ENCODE measurements at places on chromosomes 12 and 14.

GRCh38 chr12:54749191-54749818 is 101.1 kb upstream of the DCD start:
- DNase-seq = no peak

DNA sequence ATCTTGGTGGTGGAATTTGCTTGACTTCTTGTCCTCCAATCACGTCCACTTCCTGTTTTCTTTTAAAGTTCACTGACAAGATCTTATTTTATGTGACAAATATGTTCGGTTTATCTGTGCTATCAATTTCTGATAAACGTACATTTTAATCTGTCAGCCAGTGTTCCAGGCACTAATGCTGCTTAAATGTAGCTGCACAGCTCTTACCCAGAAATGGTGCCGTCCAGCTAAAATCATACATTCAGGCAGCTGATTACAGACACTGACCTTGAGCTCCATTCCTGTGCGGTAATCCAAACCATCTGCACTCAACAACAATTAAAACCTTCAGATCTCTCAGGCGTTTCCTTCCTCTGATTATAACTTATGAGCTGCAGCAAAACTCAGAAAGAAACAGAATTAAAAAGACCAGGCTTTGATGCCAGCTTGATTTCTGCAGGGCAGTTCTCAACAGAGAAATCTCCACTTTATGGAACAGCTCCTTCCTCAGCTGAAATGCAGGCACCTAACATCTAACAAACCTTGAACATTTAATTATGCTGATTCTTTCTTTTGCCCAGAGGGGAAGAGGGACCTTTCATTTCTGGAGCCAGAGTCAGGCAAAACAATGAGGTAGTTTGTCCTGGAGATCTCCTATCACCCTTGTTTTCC is 26.4 kb upstream of the RASSF3 start:
- no peak for DNase-seq

DNA sequence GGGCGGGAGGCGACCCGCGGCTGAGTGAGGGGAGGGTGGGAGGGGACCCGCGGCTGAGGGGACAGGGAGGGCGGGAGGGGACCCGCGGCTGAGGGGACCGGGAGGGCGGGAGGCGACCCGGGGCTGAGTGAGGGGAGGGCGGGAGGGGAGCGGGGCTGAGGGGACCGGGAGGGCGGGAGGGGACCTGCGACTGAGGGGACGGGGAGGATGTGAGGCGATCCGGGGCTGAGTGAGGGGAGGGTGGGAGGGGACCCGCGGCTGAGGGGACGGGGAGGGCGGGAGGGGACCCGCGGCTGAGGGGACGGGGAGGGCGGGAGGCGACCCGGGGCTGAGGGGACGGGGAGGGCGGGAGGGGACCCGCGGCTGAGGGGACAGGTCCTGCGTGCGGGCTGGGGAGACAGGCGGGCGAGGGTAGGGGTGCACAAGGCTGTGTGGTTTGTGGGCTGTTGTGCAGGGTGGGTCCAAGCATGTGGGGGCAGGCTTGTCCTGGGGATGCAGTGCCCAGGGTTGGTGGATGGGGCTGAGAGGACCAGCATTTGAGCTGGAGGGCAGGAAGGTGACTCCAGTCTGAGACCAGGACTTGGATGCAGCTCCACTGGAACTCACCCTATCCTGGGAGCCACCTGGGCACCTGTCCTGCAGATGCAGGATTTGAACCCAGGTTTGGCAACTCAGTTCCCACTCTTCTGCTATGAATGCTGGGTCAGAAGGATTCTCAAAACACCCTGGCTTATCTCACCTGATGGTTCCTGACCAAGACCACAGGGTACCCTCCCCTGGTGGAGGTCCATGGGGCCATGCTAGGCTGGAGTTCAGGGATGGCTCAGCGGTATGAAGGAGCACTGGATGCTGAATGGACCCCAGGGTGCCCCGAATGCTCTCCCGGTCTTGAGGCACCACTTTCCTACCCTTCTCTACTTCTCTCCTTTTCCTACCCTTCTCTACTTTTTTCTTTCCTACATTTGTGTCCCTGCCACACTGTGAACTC is 9.4 kb downstream of the PLD4 start:
- no peak for DNase-seq

- DNase-seq = no peak
These were observed 403.3 kb downstream of the ETNK1 start for GRCh38 chr12:23028158-23028802.

GRCh38 chr14:104927432-104927816 is 2.7 kb downstream of the PLD4 start:
- no peak for DNase-seq

DNA sequence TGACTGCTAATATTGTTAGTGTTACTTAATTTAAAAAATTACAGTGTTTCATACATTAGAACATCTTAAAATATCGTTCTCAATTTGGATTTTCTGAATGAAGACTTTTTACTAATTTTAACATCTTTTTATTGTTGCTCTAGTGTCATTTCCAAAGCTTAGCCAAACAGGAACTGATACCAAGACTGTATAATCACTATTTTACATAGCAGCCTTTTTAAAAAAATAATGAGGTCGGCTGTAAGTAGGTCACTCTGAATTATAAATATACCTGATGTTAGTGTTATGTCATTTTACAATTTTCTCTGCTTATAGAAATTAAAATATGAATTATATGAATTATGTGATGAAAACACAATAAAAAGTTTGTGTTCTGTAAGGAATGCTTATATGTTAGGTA is 321.5 kb downstream of the TMEM117 start:
- DNase-seq = no peak

- DNase-seq = no peak
These were observed 22.9 kb upstream of the AKAP5 start for GRCh38 chr14:64442300-64442988.

DNA sequence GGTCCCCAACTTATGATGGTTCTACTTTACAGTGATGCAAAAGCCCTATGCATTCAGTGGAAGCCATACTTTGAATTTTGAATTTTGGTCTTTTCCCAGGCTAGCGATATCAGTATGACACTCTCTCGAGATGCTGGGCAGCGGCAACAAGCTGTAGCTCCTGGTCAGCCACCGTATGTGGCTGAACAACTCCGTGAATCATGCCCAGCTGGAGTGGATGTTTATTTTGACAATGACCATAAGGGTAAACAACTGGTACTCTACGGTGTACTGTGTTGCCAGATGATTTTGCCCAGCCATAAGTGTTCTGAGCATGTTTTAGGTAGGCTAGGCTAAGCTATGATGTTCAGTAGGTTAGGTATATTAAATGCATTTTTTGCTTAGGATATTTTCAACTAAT is 8.2 kb upstream of the ZNF410 start:
- DNase-seq = no peak

GRCh38 chr12:56366948-56367347 is 4.3 kb upstream of the APOF start:
- no peak for DNase-seq

- no peak for DNase-seq
These were observed 34.0 kb downstream of the KITLG start for GRCh38 chr12:88546226-88546625.

- no peak for DNase-seq
These were observed 16.8 kb downstream of the TMEM106C start for GRCh38 chr12:47980197-47980596.

- no peak for DNase-seq
These were observed 55.5 kb downstream of the ESR2 start for GRCh38 chr14:64238631-64239030.

- DNase-seq = no peak
These were observed 360.5 kb downstream of the FUT8 start for GRCh38 chr14:65772921-65773574.

DNA sequence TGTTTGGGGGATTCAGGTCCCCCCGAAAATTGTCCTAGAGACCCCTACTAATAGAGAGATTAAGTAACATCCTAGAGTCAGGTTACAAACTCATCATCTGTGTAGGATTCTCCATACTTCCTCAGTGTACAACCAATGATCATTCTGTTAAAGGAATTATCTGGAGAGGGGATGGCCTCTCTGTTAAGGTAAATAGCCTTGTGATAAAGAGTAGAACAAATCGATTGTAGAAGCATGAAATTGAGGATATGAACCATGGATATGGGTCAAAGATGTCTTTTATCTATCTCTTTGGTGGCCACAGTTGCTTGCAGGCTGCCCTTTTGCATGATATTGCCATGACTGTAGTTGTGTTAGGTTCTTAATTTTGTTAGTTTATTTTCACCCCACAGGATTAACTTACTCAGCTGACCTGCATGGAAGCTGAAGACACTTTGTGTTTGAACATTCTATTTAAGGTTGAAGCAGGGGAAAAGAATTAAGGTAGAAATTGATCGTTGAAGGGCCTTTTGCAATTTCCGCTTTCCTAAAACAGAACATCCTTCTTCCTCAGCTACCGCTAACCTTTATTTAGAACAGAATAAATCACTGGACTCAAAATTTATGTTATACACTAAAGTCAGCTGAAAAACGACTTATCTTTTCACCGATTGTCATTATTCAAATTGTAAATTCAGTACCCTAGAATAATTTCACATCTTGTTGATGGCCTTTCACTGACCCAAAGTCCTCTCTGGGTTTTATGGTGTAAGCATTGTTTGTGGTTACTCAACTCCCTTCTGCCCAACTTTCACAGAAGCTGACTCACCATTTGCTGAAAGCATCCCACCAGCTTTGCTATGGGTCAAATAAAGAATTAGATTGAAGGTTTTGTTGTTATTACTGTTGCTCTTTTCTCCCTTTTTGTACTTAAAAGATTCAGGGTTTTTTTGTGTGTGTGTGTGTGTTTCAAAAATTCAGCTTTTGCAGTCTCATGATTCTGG is 52.3 kb downstream of the IRAK3 start:
- DNase-seq = no peak

GRCh38 chr14:97442363-97442762 is 645.2 kb downstream of the VRK1 start:
- no peak for DNase-seq

DNA sequence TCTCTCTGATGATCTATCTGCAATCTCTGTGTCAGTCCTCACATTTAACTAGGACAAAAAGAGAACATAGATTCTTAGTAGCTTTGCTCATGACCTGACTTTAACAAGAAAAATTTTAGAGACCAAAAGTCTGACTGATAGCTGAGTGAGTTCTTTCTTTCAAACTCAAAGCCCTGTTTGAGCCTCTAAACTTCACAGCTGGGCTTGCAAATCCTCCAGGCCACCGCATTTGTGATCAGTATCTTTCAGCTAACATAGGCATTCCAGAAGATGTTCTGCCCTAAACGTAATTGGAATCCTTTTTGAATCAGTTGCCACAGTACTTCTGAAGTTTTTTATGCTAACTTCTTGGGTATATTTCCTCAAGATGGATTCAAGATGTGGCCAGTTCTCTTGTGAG is 459.0 kb downstream of the DPF3 start:
- no peak for DNase-seq

DNA sequence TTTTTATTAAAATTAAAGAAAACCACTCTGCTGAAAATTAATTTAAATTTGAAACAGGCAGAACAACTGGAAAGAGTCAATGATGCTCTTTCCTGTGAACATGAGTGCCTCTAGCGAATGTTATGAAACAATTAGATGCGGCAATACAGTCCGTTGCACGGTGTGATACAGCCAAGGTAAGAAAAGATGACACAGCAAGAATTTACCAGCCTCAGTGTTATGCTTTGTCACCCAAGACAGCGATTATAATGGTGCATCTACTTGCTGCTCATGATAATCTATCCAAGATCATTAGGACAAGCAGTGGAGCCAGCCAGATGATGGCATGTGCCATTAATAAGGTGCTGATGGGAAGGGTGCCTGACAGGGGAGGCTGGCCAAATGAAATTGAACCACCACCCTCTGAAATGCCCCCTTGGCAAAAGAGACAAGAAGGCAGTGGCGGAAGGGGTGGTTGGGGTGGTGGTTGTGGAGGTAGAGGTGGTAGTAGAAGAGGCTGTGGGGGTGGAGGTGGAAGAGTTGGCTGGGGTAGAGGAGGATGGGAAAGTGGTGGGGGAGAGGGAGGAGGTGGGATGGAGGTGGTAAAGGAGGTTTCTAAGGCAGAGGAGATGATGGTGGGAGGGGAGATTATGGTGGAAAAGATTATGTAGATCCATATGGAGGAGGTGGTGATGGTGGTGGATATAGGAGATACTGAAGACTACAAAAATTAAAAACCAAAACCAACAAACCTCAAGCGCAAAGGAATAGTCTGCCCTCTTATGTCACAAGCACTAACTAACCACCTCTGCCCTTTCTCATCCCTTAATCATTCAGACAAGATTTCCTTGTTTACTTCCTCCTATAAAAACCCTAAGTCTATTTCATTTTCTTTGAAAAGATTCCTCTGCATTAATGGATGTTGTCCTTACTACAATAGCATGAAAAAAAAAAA is 4.0 kb upstream of the RESF1 start:
- no peak for DNase-seq

- DNase-seq = no peak
These were observed 37.8 kb downstream of the SLC24A4 start for GRCh38 chr14:92360651-92361370.

- no peak for DNase-seq
These were observed 292.3 kb downstream of the RAD51B start for GRCh38 chr14:68111853-68112270.

GRCh38 chr14:90658541-90658967 is 157.7 kb downstream of the TTC7B start:
- DNase-seq = no peak

DNA sequence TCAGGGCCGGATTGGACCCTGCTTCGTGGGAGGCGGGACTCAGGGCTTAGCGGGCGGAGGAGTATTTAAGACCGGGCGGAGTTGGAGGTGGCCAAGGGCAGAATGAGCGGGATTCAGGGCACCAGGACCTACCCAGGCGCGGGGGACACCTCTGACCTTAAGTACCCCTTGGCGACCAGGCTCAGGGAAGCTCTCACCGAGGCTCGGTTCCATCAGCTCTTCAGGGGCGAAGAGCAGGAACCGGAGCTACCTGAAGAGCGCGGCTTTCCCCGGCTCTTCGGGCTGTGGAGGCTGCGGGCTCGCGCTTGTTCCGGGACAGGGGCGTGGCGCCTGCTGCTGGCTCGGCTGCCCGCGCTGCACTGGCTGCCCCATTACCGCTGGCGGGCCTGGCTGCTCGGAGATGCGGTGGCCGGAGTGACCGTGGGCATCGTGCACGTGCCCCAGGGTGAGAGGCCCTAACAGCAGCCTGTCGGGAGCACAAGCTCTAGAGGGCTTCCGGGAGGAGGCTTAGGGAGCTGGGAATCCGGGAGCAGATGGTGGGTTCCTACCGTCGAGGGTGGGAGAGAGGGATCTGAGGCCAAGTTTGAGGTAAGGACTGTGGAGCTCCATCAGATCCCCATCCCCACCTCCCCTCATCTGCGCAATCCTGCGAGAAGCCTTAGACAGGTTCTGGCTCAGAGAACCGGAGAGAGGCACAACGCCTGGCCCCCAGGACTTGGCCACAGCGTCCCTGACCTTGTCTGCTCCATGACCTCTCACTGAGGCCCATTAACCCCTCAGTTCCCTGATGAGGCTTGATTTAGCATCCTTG is 8.4 kb downstream of the ARHGEF25 start:
- DNase-seq = no peak

DNA sequence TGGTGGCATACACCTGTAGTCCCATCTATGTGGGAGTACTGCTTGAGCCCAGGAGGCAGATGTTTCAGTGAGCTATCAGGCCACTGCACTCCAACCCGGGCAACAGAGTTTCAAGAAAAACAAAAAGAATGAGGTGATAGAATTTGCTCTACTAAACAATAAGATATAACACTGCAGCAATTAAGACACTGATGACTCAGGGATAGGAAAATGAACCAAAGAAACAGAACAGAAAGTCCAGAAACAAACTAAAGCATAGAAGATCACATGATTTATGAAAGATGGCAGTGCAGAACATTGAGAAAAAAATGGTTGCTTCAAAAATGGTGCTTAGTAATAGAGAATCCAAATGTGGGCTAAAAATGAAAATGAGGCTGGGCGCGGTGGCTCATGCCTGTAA is 65.2 kb upstream of the AP4S1 start:
- no peak for DNase-seq

- no peak for DNase-seq
These were observed 23.8 kb upstream of the PHC1 start for GRCh38 chr12:8890313-8891085.

- no peak for DNase-seq
These were observed 207.9 kb downstream of the SYNE2 start for GRCh38 chr14:64060648-64061096.

Data from stimulated activated CD4-positive, alpha-beta T cell treated with anti-CD3 and anti-CD28 coated beads, Interleukin-15, amount 100 ng/mL, for 1 hour (primary cell).